ENCODE measurements at places on chromosomes 16 and 17. TPM values are rescaled to one million over a fixed set of nuclear protein-coding genes. Genes with fewer than 3 reads are reported as not detected.

DNA sequence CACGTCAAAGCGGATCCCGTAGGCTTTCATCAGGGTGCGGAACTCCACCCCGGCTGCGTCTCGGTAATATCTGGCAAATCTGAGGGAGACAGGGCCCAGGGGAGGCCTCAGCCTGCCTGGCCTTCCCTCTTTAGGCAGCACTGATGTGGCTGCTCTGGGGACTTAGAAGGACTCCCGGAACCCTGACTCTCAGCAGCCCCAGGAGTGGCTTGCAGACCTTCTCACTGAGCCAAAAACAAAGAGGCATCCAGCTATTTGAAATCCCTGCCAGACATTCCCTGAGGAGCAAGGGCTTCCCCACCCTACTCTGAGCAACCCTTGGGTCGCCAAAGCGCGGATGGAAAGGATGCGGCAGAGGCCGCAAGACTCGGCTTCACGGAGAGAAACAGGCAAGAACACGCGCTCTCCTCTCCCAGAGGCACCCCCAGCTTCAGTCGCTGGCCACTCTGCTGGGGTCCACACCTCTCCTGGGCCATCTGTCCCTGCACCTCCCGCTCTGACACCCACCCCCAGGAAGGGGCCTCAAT is 7.9 kb downstream of the P2RX5 start:
- no peak overlapping the region for H3K4me3 ChIP-seq
- no peak for DNase-seq
- H3K27ac ChIP-seq, result no peak overlapping the region

- no peaks in the 10 kb centered on the region for H3K27me3 ChIP-seq
- peaks cover 24% of the 10 kb centered on the region for H3K4me1 ChIP-seq
- no peak overlapping the region for H3K27ac ChIP-seq
- H3K36me3 ChIP-seq, result no peaks in the 10 kb centered on the region
- no peak overlapping the region for H3K4me3 ChIP-seq
These were observed 5.9 kb upstream of the MAP2K3 start for GRCh38 chr17:21278450-21279197.

The UBALD1 gene
- polyA plus RNA-seq, result 92.7 TPM

The LPO gene
- 0.16 TPM for polyA plus RNA-seq
